ENCODE measurements at places on chromosomes 7 and 10.

GRCh38 chr10:119778776-119779445, 53.1 kb downstream of the INPP5F start:
- DNase-seq, result no peak

- no peak for DNase-seq
Observed at GRCh38 chr10:74988054-74988775, 123.2 kb upstream of the SAMD8 start.

GRCh38 chr7:31893365-31893764, 176.8 kb downstream of the PDE1C start:
- DNase-seq, result no peak

DNA sequence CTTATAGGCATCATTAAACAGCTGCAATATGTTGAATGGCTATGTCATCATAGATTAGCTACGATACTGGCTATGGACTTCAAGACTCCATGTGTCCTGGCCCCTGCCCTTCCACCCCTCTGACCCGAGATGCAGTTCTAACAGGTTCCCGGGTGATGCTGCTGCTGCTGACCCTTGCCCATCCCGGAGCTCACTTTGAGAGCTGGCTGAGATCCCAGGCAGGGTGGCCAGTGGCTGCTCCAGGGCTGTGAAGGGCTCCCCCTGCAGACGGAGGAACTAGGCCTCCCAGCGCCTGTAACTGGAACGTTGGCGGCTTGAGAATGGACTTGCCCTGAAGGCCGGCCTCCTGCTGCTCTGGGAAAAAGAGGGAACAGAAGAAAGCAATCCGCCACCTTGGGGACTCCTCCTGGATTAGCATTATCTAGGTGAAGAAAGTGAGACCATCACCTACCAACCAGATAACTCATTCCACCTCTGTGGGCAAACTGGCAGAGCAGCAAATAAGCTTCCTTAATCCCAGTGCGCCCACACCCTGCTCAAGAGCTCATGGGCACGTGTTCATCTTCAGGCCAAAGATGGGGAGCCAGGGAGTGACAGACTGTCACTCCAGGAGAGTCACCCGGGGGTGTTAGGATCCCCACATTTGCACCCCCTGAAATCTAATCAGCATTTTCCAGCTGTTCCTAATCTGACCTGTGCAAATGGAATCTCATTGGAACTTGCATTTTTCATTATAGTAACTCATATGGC, 56.8 kb downstream of the PARP12 start:
- no peak for DNase-seq

- no peak for DNase-seq
Observed at GRCh38 chr7:45691155-45691656, 117.0 kb downstream of the ADCY1 start.

DNA sequence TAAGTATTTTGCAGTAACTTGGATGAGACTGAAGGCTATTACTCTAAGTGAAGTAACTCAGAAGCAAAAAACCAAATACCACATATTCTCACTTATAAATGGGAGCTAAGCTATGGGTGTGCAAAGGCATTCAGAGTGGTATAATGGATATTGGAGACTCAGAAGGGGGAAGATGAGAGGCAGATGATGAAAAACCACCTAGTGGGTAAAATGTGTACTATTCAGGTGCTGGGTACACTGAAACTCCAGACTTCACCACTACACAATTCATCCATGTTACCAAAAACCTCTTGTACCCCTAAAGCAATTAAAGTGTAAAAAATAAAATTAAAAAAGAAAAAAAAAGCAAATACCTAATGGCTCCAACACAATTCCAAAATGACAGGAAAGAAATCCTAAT, 351.7 kb downstream of the NXPH1 start:
- DNase-seq, result no peak

GRCh38 chr7:79091661-79092060, 361.8 kb downstream of the MAGI2 start:
- no peak for DNase-seq

DNA sequence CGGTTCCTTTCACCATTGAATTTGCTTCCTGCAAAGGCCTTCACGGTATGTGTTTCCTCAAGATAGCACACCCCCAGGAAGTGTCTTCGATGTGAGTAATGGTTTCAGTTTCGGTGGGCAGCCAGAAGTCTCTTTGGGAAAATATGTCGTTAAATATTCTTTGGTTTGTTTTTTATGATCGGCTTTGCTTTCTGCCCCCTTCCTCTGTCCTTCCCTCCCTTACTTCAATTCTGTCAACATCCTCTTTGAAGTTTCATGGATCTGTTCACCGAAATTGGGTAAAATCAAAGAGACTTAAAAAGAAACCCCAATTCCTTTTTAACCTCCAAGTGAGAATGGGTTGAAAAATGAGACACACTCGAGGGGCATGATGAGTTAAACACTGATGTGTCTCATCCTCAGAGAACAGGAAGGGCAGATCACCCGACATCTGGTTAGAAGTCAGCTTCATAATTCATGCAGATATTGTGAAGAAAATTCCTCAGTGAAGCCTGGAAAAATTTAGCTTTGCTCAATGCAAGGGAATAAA, 170.8 kb upstream of the HABP2 start:
- no peak for DNase-seq

DNA sequence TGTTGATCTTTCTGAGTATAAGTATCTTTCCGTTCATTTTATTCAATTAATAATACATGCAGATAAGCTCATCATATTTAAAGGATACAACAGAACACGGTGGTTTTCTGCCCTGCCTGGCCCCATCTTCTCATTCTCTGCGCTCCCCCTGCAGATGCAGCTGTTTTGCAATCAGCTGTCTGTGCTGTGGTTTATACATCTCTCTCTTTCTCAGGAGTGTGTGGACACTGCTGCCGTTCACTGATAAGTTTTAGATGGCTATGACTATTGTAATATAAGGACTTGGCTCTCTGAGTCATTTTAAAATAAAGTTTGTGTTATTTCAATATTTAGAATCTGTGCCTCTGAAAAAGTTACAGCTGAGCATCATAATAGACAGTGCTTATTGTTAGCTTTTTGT, 54.5 kb downstream of the CUL1 start:
- DNase-seq, result no peak
